ENCODE measurements at places on chromosomes 5 and 9.
A peak's percentile ranks its signal among the peaks of the same experiment; 100 is the strongest.

DNA sequence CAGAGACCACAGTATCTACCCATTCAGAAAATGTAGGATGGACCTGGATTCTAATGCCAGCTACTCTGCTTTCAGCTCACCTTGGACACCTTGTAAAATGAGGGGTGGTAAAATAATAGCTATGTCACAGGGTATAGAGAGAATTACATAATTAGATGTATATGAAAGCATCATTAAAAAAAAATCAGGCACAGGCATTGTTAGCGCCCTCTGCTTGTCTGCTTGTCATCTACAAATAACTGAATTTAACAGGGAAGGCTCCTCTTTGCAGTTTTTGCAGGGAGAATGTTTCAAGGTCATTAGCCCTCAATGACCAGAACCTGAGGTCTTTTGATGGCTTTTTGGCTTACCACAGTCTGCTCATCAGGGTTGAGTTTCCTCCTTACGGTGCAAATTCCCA, 58.0 kb downstream of the GPR21 start:
- DNase-seq: no peak

- DNase-seq: no peak
Observed at GRCh38 chr9:16625161-16625631, 245.3 kb downstream of the BNC2 start.

GRCh38 chr5:137442660-137443059, 56.5 kb downstream of the SPOCK1 start:
- DNase-seq: no peak

GRCh38 chr5:33611877-33612276, 171.1 kb downstream of the TARS1 start:
- DNase-seq: no peak

DNA sequence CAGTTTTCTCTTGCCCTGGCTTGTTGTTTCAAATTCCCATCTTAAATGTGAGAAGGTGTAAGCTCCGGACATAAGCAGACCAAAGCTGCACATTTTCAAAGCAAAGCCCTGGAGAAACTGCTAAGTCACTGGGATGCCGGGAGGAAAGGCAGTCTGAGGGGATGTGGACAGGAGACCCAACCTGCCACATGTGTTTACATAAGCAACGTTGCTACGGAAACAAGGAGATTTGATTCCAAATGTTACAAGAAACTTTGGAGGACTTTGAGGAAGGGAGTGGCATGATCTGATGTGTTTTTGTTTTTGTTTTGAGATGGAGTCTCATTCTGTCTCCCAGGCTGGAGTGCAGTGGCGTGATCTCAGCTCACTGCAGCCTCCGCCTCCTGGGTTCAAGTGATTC, 25.7 kb upstream of the INSYN2B start:
- no peak for DNase-seq

- DNase-seq: peak; percentile 99
Observed at GRCh38 chr5:55994998-55995914, 493 bp upstream of the IL6ST start.

GRCh38 chr9:3993773-3994172, 306.1 kb downstream of the GLIS3 start:
- no peak for DNase-seq

GRCh38 chr5:120122703-120123102, 341.4 kb upstream of the PRR16 start:
- no peak for DNase-seq

GRCh38 chr5:81850501-81851357, 99.8 kb upstream of the SSBP2 start:
- DNase-seq: no peak

- DNase-seq: no peak
Observed at GRCh38 chr5:69288069-69288468, 44.5 kb downstream of the CCDC125 start.

- no peak for DNase-seq
Observed at GRCh38 chr9:36896296-36896695, 137.8 kb downstream of the PAX5 start.

- no peak for DNase-seq
Observed at GRCh38 chr5:7662289-7662688, 188.6 kb downstream of the CFAP90 start.

DNA sequence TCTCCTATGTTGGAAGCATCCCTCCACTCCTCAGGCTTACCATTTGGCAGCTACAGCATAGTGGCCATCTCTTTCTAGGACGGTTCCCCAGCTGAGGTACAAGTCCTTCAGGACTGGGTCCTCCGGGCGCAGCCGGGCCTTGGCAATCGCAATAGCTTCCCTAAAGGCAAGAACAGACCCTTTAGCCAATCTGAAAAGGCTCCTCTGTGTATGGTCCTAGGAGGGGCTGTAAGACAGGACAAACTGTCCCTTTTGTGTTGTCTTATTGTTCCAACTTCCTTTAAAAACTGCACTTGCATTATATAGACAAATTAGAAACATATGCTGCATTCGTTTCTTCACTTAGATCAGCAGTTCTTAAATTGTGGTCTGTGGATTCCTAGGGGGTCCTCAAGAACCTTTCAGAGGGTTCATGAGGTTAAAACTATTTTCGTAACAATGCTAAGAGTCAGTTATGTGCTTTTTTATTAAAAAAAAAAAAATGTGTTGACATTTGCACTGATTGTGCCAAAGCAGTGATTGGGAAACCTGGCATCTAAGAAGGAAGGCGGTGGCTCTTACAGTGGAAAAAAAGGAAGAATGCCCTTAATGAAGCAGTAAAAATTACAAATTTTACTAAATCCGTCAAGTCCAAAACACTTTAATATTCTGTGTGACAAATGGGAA, 38.7 kb downstream of the GEMIN5 start:
- DNase-seq: no peak

- no peak for DNase-seq
Observed at GRCh38 chr5:76801803-76802195, 17.0 kb upstream of the F2RL1 start.

- no peak for DNase-seq
Observed at GRCh38 chr5:129773376-129773775, 25.5 kb downstream of the MINAR2 start.

DNA sequence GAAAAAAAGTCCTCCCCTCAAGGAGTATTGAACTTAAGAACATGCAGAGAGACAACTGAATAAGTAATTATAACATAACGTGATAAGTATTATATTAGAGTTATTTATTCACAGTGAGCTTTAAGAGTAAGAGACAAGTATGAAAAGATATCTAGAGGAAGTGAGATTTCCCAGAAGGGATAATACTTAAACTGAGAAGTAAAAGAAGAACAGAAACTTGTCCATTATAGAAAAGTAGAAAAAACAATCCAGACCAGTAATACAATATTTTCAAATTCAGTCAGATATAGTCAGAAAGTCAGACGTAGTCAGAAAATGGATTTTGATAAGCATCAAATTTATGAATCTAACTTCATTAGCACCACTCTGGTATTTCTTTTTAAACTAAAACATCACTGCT, 613.0 kb upstream of the CCNG1 start:
- peak; percentile 18 for DNase-seq

DNA sequence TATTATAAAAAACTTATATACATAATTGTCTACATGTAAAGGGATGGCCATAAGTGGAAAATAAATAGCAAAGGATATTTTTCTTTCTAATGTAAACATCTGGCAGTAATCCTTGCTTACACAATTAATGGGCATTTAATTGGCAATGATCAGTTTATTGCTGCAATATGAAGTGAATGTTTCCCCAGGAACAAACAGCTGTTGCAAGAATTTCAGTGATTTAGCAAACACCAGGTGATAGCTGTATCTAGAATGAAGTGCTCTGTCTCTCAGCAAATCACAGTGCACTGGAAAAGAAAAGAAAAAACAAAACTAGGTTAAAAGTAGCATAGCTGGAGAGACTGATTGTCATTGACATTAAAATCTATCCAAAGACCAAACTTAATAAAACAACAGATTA, 594.5 kb upstream of the ARRDC3 start:
- no peak for DNase-seq

GRCh38 chr5:152855441-152855840, 450.4 kb upstream of the NMUR2 start:
- DNase-seq: no peak

GRCh38 chr9:126874546-126875314, 14.3 kb downstream of the ZBTB34 start:
- no peak for DNase-seq

- no peak for DNase-seq
Observed at GRCh38 chr9:126700903-126701812, 87.4 kb downstream of the LMX1B start.

- no peak for DNase-seq
Observed at GRCh38 chr9:93037476-93037971, 21.0 kb upstream of the SUSD3 start.

- no peak for DNase-seq
Observed at GRCh38 chr5:173727839-173728778, 111.7 kb upstream of the BOD1 start.

- DNase-seq: no peak
Observed at GRCh38 chr5:96322217-96322616, 110.8 kb downstream of the PCSK1 start.

DNA sequence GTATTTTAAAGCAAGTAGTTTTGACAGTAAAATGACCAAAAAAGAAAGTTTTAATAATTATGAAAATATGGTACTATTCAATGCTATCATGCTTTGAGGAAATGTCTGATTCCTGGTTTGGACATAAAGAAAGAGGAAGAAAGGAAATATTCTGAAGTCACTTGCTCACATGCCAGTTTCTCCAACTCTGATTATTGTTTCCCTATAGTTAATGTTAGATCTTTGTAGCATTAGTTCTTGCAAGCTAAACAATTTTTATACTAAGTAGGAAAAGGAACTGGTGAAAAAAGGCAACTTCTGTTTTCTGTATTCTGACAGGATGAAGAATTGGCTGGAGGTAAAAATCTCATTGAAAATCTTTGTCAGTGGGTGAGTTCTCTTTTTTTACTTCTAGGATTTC, 119.5 kb downstream of the YTHDC2 start:
- DNase-seq: no peak

- peak; percentile 63 for DNase-seq
Observed at GRCh38 chr5:138077064-138077696, 6.7 kb upstream of the WNT8A start.

- no peak for DNase-seq
Observed at GRCh38 chr5:92864591-92864990, 716.4 kb downstream of the NR2F1-AS1 start.

GRCh38 chr5:81767938-81768337, 17.0 kb upstream of the SSBP2 start:
- no peak for DNase-seq

DNA sequence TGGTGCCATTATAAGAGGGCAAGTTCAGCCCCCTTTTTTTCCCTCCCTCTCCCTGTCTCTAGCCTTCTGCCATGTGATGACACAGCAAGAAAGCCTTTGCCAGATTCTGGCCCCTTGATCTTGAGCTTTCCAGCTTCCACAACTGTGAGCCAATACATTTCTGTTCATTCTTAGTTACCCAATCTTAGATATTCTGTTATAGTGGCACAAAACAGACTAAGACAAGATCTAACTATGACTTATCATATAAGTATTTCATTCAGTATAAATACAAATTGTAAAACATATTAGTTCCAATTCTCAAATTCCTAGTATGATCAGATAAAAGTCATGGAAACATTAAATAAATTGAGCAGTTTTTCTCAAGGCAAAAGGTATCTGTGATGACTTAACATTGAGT, 276.3 kb downstream of the COX7C start:
- DNase-seq: no peak

DNA sequence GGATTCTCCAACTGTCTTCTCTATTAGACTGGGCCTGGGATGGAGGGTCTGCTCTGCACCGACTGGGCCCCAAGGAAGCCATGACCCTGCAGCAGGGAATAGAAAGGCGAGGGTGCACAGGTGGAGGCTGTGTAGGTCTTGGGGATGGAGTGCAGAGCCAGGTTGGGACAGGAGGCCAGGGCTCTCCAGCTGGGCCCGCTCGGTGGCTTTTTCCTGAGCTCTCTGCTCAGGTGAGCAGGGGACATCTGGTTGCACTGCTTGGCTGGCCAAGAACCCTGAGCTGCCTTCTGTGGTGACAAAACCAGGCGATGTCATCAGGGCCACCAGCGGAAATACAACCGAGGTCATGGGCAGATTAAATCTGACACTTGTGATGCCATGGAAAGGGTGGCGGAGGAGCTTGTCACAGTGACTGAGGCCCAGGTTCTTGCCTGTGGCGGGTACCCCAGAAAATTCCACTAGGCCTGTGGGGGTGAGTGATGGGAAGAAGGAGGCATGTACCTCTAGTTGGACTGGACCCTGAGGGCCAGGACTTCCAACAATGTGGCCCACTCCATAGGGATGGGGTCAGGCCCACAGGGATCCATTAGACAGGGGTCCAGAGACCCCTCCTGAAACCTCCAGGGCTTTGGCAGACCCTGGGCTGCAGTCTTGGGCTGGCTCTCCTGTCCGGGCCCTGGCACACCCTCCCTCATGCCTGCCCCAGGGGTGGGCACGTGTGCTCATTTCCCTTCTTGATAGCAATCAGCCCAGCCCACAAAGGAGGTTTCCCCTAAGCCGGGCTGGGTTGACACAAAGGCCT, 4.4 kb upstream of the IL3 start:
- peak; percentile 16 for DNase-seq

GRCh38 chr5:139768807-139769465, 26.7 kb upstream of the PSD2 start:
- DNase-seq: no peak

DNA sequence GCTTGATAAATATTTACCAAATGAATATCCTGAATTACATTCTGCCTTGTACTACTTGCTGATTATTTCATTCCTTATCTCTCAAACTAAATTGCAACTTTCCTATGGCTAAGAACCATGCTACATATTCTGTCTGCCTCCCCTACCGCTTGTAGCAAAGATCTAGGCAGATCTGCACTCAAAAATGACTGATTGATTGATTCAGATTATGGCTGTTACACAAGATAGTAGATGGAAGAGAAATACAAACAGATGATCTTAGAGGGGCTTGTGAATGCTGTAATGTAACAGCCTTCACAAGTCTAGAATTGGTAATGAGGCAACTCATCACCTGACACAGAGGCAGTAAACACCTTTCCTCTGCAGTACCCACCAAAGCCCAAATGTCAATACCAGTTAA, 446.1 kb downstream of the PRELID2 start:
- DNase-seq: no peak

- DNase-seq: no peak
Observed at GRCh38 chr5:43891112-43891511, 288.1 kb downstream of the NNT start.

DNA sequence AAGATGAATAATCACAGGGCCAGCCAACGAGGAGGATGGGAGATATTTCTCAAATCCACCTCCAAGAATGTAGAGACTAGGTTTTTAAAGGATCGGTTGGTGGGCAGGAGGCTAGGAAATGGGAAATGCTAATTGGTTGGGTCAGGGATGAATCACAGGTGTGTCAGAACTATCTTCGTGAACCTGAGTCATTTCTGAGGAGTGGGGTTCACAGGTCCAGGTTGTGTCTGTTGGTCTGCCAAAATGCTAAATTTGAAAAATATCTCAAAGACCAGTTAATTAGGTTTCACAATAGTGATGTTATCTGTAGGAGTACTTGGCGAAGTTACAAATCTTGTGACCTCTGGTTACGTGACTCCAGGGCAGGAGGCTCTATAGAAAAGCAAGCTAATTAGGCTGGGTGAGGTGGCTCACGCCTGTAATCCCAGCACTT, 2.6 kb upstream of the PLAA start:
- DNase-seq: no peak
